ENCODE measurements at places on chromosomes 11 and 22.

GRCh38 chr11:116643521-116643920, 129.3 kb downstream of the BUD13 start:
- no peak for DNase-seq

GRCh38 chr11:101721270-101721669, 137.5 kb upstream of the TRPC6 start:
- DNase-seq, result no peak

DNA sequence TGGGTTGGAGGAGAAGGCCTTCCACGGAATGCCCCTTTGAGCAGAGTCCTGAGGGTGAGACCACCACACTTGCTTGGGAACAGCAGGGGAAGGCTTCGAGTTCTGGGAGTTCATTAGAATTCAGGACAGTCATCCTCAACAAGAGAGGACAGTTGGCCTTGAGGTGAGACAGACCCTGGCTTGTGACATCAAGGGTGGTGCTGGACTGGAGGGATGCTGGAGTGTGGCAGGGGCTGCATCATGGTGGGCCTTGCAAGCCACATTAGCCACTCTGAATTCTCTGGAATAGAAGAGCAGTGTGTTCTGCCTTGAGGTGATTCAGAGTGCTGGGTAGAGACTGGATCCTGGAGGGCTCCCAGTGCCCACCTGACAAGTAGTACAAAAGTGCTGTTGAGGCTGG, 26.3 kb downstream of the APLP2 start:
- DNase-seq, result no peak

- DNase-seq, result no peak
Observed at GRCh38 chr11:1778141-1778911, 14.6 kb upstream of the CTSD start.

- no peak for DNase-seq
Observed at GRCh38 chr11:131393691-131394090, 23.3 kb downstream of the NTM start.

DNA sequence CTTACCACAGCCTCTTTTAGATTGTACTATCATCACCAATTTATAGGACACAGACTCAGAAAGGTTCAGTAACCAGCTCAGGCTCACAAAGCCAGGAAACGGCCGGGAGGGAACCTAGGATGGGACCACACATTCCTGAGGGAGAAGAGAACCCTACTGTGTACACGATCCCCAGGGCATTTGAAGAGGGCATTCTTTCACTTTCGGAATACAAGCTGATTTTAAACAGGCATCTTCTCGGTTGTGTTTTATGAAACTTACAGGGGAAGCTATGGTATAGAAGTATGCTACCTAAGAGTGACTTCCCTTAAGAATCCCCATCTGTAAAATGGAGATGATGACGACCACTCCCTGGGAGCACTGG, 19.0 kb downstream of the SMCO4 start:
- DNase-seq, result no peak

- DNase-seq, result no peak
Observed at GRCh38 chr11:12516387-12517105, 139.2 kb downstream of the PARVA start.

GRCh38 chr22:49300951-49301397, 526.7 kb downstream of the BRD1 start:
- DNase-seq, result peak; percentile 11

- DNase-seq, result no peak
Observed at GRCh38 chr11:16793009-16793408, 54.6 kb downstream of the C11orf58 start.

DNA sequence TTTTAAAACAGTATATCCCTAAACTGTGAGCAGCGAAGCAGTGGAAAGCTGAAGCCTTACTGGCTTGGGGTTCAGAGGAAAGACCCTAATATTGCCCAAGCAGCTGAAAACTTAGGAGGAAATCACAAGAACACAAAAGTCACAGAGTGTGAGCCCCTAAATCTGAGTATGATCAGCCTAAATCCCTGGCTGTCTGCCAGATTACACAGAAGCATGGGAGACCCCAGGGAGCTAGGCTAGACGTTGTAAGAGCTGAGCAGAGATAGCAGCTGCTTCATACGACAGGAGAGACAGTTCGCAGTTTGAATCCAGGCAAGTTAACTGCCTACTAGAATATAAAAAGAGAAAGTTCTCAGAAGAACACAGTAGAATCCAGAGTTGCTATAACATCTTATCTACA, 81.2 kb downstream of the PACS1 start:
- no peak for DNase-seq

- DNase-seq, result no peak
Observed at GRCh38 chr11:85132851-85133585, 494.1 kb downstream of the DLG2 start.

GRCh38 chr11:134556186-134556585, 144.1 kb upstream of the B3GAT1 start:
- DNase-seq, result no peak

- peak; percentile 78 for DNase-seq
Observed at GRCh38 chr11:122505304-122506006, 150.1 kb upstream of the UBASH3B start.

DNA sequence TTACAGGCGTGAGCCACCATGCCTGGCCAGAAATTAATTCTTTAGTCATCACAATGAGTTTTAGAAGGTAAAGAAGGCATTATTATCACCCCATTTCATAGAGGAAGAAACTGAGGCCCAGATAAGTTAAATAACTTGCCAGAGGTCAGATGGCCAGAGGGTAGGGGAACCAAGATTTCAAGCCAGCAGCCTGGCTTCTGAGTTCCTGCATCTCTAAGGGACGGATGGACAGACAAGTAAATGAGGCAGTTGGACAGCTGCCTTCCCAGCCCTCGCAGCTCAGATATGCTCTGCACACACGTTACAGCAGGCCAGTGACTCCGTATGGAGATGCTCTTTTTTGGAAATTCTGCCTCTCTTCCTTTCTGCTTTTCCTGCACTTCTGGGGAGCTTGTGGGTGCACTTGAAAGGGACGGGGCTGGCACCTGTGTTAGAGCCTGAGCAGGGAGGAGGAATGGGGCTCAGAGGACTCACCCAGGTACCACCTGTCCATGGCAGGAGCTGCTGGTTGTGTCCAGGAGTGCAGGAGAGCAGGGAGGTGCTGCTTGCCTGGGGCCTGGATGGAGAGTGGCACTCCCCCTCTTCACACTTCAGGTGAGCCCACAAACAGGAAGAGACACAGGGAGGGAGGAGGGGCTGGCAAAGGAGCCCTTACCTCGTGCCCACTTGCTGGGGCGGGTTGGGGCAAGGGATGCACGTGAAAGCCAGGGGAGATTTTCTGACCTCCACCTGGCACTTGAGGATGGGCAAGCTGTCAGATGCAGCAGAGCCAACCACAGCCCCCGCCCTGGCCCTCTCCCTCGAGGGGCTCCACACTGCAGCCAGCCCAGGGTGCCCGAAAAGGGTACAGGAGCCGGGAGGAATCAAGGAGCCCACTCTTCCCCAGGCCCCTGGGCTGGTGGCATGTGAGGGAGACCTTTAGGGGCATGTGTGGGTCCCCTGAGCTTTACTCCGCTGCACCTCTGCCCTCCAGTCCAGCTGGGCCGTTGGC, 3.3 kb upstream of the FXYD2 start:
- no peak for DNase-seq

DNA sequence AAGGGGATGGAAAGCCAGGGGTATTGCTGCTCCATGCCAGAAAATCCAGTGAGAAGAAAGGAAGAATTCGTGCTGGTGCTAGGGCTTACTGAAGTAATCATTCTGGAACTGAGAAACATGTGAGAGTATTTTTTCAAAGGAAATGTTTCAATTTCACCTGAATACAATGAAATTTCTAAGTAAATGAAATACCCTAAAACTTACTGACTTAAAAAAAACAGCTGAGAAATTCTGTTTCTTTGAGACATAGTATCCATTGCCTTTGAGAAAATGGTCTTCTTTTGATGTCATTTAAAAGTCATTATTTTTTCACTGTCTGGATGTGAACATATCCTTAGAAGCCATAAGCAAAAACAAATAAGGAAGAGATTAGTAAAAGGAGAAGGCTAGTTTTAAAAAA, at the start of gene OR51V1:
TSS of gene OR51V1 (minus strand) at position 101 of the 400 bp plus-strand sequence. CDS start at position 101, 0 bp downstream.
- no peak for DNase-seq

- DNase-seq, result no peak
Observed at GRCh38 chr11:71488681-71489270, 35.8 kb downstream of the NADSYN1 start.

DNA sequence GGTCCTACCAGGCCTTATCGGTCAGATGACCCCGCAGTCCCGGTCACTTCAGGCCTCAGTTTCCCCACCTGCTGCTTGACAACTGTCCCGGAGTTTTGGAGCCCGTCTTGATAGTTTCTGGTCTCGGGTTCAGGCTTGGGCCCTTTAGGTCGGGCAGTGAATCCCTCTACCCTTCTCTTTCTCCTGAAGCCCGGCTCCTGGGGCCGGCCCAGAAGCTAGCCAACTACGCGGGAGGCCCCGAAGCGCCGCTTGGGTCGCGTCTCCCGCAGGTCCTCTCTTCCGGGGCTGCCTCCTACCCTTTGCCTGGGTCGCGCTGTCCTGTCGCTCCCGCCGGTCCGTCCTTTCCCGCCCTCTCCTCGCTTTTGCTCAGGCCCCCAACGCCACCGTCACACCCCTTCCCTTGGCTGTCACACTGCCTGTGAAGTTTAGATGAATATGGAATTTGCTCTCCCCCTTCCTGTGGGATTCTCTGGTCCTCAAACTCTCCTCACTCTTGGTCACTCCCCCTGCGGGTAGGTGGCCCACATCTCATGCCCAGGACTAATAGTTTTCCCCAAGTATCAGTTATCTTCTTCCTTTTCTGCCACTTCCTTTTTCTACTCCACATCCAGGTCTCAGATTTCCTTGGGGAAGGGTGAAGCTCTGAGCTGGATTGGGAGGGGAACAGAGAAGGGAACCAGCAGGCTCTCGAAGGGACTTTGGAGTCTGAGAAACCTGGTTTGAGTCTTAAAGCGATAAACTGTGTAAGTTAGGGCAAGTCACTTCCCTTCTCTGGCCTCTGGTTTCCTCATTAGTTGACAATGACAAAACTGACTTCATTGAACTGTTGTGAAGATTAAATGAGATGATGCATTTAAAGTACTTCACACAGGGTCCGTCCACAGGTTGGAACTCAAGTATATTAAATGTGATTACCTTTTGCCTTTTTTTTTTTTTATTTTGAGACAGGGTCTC, 790 bp downstream of the RAB1B start:
- DNase-seq, result no peak

- DNase-seq, result no peak
Observed at GRCh38 chr11:112023104-112023503, 2.1 kb upstream of the DLAT start.

- DNase-seq, result no peak
Observed at GRCh38 chr11:87331273-87331672, 293.5 kb downstream of the TMEM135 start.

DNA sequence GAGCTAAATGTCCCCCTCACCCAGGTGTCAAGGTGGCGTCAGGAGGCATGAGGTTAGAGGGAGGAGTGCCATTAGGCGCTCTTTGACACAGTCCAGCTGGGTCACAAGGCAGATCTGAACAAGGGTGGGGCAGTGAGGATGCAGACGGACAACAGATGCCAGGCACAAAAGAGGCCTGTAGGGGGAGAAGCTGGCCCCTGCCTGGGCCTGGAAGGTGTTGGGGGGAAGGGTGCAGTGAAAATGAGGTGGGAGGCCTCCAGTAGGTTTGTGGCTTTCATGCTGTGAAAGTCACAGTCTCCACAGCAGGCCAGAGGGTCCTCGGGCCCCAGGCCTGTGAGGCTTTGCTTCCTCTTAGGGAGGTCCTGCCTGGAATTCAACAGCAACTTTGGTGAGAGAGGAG, 85.0 kb upstream of the PLET1 start:
- DNase-seq, result no peak

DNA sequence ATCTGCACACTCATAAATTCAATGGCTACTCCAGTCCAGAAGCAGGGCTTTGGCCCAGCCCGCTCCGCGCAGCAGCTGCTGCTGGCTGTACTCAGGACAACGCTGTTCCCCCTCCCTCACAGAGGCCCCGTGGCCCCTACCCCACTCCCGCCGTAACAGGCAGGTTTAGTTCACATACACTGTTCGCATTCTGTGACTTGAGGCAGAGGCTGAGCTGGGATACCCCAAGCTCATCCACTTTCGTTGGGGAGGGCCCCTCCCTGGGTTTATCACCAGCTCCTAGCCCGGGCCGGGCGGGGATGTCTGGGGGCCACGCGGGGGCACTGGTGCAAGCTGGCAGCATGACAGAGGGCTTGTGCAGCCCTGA, 52.4 kb downstream of the SYT13 start:
- DNase-seq, result no peak

GRCh38 chr11:126589492-126589803, 234.0 kb downstream of the ST3GAL4 start:
- DNase-seq, result no peak

DNA sequence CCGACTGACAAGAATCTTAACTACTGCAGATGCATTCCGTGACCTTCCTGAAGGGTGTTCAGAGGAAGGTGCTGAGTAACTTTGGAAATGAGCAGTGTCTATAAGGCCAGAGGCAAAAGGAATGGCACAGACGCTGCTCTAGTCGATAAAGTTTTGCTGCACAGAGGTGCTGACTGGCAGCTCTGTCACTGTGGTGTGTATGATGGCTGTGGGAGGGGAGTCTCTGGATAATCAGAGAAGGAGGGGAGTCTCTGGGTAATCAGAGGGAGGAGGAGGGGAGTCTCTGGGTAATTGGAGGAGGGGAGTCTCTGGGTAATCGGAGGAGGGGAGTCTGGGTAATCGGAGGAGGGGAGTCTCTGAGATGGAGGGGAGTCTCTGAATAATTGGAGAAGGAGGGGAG, 18.4 kb downstream of the PTDSS2 start:
- DNase-seq, result no peak

- no peak for DNase-seq
Observed at GRCh38 chr11:82465481-82465880, 268.2 kb downstream of the FAM181B start.

GRCh38 chr22:29885610-29886009, 2.6 kb downstream of the MTMR3 start:
- no peak for DNase-seq

DNA sequence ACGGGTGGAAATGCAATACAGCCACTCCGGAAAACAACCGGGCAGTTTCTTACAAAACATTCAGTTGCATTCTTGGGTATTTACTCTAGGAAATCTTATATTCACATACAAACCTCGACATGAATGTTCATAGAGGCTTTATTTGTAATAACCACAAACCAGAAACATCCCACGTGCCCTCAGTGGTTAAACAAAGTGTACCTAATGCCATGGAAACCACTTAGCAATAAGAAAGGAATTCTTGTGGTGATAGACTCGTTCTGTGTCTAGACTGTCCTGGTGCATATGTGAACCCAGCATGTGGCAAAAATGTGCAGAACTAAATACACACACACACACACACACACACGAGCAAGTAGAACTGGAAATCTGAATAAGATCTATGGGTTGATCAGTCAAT, 1073.3 kb downstream of the TBC1D22A start:
- no peak for DNase-seq
